CD4-positive, alpha-beta T cell treated with Interleukin-17A for 1 hour (primary cell): ENCODE measurements at places on chromosomes 7 and 10.
A peak's percentile ranks its signal among the peaks of the same experiment; 100 is the strongest.

- no peak for DNase-seq
Observed at GRCh38 chr7:105650382-105650970, 69.2 kb upstream of the EFCAB10 start.

- DNase-seq, result no peak
Observed at GRCh38 chr7:134059921-134060320, 67.2 kb upstream of the LRGUK start.

- DNase-seq, result peak; percentile 19
Observed at GRCh38 chr7:116525298-116525912, 569 bp downstream of the CAV1 start.

- no peak for DNase-seq
Observed at GRCh38 chr10:13338390-13339110, 9.5 kb downstream of the SEPHS1 start.

DNA sequence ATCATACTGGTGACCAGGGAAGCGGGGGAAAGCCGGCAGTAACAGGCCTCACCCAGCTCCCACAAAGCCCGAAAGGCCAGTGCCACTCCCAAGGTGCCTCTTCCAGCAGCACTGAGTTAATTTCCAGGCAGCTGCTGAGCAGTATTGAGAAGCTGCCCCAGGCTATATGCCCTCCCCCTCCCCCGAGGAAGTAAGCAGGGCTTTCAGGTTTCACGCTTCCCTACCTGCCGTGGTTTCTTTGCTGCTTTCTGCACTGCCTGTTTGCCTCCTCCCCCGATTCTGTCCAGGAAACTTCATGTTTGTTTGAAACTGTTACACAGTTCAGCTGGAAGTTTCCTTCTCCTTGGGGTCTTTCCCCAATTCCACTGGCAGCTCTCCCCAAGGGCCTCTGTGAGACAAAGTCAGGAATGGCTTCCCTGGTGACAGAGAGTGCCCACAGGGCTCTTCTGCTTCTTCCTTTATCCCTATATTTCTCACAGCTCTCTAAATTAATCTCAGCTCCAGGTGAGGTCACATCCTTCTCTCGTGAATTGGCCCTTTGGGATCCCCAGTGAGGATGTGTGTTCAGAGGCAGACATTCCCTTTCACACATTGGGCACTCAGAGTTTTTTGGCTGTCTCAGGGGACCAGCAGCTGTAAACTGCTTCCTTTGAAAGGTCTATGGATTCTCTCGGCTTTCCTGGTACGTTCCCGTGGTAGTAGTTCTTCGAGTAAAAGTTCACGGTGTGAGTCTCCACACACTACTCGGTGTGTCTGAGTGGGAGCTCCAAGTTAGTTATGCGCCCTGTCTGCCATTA, 19.4 kb downstream of the C1GALT1 start:
- DNase-seq, result peak; percentile 52

GRCh38 chr10:69562731-69563254, 10.4 kb downstream of the NEUROG3 start:
- DNase-seq, result no peak

- DNase-seq, result no peak
Observed at GRCh38 chr7:32263611-32264010, 193.4 kb upstream of the PDE1C start.

DNA sequence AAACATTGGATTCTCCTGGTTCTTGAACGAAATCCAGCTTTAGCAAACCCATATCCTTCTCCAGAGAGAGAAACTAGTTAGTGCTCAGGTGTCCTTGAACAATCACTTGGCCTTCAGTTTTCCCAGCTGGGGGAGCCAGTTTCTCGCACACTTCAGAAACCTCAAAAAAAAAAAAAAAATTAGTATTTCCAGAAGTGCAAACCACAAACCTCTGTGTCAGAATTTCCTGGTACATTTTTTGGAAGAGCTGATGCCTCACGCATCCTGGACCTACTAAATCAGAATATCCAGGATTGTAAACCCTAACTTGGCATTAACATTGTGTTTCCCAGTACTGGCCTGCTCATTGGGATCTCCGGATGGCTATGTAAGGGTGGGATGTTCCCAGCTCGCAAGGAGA, 143.4 kb upstream of the EGR2 start:
- DNase-seq, result no peak

DNA sequence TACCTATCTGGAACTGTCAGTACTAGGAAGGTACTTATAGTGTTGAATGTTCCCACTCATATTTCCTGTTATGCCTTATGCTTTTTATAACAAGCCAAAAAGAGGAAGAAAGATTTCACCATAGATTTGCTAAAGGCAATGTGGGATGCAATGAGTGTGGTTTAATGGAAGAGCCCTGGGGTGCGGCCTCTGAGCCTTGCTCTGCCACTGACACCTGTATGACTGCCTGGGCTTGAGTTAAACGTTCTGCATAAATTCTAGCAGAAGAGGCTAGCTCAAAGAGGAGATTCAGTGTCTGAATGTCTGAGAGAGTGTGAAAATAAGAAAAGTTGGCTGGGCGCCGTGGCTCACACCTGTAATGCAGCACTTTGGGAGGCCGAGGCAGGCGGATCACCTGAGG, 143.8 kb downstream of the TPST1 start:
- DNase-seq, result no peak

DNA sequence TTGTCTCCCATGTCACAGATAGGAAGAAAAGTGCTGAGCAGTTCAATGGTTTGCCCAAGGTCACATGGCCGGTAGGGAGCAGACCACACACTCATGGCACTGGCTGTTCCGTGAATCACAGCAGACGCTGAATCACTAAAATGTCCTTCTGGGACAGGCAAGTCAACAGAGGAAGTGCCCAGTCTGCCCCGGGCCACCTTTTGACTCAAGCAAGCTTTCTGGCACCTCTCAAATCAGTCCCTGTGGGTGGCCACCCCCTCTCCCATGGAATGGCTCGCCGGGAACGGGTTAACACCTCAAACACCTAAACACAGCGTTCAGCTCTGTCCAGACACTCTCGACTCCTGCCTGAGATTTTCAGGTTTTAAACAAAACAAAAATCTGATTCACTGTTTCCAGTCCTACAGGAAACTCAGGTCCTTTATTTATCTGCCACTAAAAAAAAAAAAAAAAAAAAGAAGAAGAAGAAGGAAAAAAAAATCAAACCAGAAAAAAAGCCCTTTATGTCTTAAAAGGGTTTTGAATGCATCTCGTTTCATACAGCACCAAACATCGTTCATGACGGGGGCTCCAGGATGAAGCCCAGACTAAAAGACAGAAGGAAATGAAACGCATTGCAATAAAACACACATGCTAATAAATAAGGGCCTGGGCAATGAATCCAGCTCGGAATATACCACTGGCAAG, 15.5 kb downstream of the CARD11 start:
- no peak for DNase-seq

GRCh38 chr10:109837384-109837783, 85.9 kb downstream of the XPNPEP1 start:
- no peak for DNase-seq

DNA sequence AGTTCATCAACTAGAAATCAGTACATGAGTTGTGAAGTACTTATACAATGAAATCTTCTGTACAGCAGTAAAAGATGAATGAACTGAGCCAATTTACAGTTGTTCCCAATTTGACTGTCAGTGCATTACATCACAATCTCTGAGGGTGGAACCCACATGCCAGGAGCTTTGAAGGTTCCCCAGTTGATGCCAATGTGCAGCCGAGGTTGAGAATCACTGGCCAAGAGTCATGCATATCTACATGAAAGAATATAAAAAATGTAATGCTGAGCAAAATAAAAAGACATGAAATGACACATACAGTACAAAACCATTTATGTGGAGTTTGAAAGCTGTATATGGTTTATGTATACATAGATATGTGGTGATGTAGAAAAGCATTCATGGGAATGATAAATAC, 22.1 kb upstream of the CCNJ start:
- DNase-seq, result no peak

GRCh38 chr7:141113131-141113530, 39.3 kb downstream of the TMEM178B start:
- DNase-seq, result no peak

- no peak for DNase-seq
Observed at GRCh38 chr10:12852687-12853086, 148.8 kb downstream of the CCDC3 start.

DNA sequence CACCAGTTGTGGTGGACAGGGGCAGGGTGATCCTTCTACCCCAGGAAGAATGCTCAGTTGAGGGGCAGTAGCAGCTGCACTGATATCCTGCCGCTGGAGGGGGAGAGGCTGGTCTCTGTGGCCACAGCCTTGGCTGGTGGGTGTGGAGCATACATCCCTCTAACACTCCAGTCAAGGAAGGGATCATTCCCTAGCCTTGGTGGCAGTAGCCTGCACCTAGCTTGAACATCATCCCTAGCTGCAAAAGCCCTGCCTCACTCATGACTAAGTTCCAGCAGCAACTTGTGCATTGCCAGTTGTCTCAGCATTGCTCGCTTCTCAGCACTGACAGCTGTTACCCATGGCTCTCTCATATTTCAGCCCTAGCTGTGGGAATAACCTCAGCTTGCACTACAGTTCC, 688.9 kb upstream of the POT1 start:
- no peak for DNase-seq

DNA sequence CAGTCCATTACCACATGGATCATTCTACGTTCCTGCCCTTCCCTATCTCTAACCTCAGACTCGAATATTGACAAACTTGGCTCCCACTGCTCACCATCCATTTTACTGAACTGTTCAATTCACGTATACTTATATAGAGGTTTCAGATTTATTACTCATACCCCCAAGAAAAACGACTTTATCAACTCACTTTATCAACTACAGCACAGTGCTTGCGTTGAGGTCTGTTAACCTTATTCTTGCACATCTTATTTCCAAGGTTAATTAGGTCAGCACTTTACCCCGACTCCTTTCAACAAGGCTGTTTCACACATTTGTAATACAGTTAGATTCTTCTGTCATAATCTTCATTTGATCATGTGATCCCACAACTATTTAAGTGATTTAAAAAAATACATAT, 162.3 kb upstream of the AHR start:
- DNase-seq, result no peak

- peak; percentile 83 for DNase-seq
Observed at GRCh38 chr10:119306514-119306951, 99.2 kb downstream of the GRK5 start.

GRCh38 chr10:29830531-29831512, 196.1 kb upstream of the SVIL start:
- DNase-seq, result no peak

DNA sequence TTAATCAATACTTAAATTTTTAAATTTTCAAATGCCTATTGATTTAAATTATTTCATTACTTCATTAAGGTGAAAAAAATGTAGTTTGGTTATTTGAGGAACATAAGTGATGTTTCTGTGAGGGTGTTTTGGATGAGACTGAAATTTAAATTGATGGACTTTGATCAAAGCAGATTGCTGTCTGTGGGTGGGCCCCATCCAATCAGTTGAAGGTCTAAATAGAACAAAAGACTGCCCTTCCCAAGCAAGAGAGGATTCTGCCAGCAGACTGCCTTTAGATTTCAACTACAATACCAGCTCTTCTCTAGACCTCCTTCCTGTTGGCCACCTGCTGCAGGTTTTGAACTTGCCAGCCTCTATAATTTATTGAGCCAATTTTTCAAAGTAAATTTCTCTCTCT, 14.5 kb upstream of the GPR37 start:
- DNase-seq, result no peak

- no peak for DNase-seq
Observed at GRCh38 chr7:68971634-68972340, 626.5 kb upstream of the AUTS2 start.

GRCh38 chr7:47690902-47691558, 109.1 kb upstream of the TNS3 start:
- DNase-seq, result no peak

GRCh38 chr7:105906695-105907094, 30.3 kb upstream of the ATXN7L1 start:
- DNase-seq, result no peak

DNA sequence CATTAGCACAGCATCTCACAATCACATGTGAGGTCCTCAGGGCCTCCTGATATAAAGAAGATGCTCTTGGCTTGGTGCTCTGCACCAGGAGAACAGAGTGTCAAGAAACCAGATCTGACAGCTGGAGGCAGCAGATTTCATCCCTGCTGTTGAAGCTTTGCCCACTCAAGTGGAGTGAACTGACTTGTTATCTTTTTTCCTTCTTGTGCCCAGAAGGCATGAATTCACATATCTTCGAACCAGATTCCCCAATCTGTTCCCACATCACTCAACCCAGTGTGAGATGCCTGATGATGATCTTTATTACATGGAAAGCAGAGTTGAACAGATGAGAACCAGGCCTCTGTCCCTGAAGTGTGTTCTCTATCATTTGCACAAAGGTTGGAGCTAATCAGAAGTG, 521.0 kb downstream of the SORCS1 start:
- no peak for DNase-seq

DNA sequence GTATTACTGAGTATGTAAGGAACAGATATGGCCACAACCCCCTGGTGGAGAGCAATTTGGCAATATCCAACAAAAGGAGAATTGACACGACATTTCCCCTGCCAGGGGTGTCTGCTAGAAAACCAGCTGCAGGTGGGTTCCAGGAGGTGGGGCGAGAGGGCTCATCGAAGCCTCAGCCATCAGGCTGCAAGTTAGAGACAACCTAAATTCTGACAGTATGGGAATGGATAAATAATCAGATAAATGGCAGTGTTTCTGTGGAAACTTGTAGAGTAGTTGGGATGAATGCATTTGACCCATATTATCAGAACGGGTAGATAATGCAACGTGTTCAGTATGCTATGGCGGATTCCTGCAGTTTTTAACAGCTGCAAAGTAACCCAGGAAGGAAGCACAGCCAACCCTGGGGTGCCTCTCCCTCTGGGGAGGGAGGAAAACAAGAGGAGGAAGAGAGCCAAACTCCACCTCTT, 3.5 kb downstream of the TMEM273 start:
- no peak for DNase-seq

DNA sequence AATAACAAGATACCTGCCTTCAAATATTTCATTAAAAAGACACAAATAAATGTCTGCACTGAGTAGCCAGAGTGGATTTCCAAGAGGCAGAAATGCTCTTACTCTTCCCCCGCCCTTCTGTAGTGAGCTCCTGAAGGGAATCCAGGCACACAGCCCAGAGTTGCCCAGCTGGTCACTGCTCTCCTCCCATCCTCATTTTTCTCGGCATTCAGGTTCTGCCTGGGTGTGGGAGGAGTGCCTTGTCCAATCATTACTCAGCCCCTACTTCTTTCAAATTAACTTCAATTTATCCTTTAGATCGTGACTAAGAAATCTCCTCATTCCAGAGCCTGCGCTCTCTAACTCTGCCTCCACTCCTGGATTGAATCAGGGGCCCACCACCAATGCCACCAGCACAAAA, 12.2 kb downstream of the CCDC6 start:
- DNase-seq, result no peak

GRCh38 chr10:129642427-129642826, 175.4 kb downstream of the MGMT start:
- no peak for DNase-seq

GRCh38 chr10:121240011-121240410, 358.2 kb downstream of the FGFR2 start:
- DNase-seq, result no peak

- DNase-seq, result peak; percentile 17
Observed at GRCh38 chr7:24255139-24255538, 28.9 kb upstream of the NPY start.

- DNase-seq, result no peak
Observed at GRCh38 chr10:48251152-48251524, 23.4 kb downstream of the FRMPD2 start.

- DNase-seq, result no peak
Observed at GRCh38 chr7:75937958-75938786, 23.2 kb downstream of the POR start.
